ENCODE measurements at places on chromosomes 2 and 18.

- no peak for DNase-seq
These were observed 6.6 kb upstream of the HPCAL1 start for GRCh38 chr2:10296142-10296541.

GRCh38 chr2:40886655-40887054 is 434.8 kb upstream of the SLC8A1 start:
- no peak for DNase-seq

GRCh38 chr2:209138079-209138478 is 285.8 kb upstream of the MAP2 start:
- no peak for DNase-seq

- DNase-seq, result no peak
These were observed 25.2 kb downstream of the NPPC start for GRCh38 chr2:231900972-231901371.
